CD8-positive, alpha-beta memory T cell (primary cell): ENCODE measurements at places on chromosomes 5 and 9. TPM values are rescaled to one million over a fixed set of nuclear protein-coding genes. Genes with fewer than 3 reads are reported as not detected.

GRCh38 chr9:9612270-9612669 is 1000.5 kb downstream of the PTPRD start:
- H3K27ac ChIP-seq: no peak overlapping the region
- DNase-seq: no peak
- H3K4me1 ChIP-seq: no peaks in the 10 kb centered on the region
- H3K4me3 ChIP-seq: no peak overlapping the region
- no peaks in the 10 kb centered on the region for H3K27me3 ChIP-seq

CDX1 gene
- total RNA-seq: not detected

IFNE gene
- total RNA-seq: not detected

CKMT2 gene
- not detected for total RNA-seq

DNA sequence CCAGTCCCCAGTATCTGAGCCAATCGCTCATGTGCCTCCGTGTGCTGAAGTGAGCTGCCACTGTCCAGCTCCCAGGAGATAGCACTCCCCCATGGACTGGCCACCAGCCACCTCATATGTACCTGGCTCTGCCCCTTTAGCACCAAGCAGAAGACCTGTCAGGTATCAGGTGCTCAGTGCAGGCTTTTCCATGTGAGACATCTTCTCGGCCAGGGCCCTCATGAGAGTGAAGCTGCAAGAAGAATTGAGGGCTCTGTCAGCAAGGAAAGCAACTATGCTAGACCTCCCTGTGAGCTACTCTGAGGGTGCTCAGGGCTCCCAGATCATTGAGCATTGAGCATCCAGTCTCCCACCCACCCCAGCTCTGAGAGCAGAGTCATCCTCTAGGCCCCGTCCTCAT is 264.2 kb upstream of the ADAMTS16 start:
- no peaks in the 10 kb centered on the region for H3K4me1 ChIP-seq
- H3K27ac ChIP-seq: no peak overlapping the region
- H3K4me3 ChIP-seq: no peak overlapping the region
- no peak for DNase-seq

NPR2 gene
- 5.2 TPM for total RNA-seq
